K562 (cell line): ENCODE measurements at places on chromosomes 6 and 20. TPM values are rescaled to one million over a fixed set of nuclear protein-coding genes. Genes with fewer than 3 reads are reported as not detected.

LY6G5C gene
- 0.60 and 0.74 TPM in 2 replicates for total RNA-seq

STX7 gene
- 24.8 and 25.3 TPM in 2 replicates for total RNA-seq

RAMACL gene
- total RNA-seq, result 0.11 TPM in 1 of 2 replicates, not detected in the other

GPR6 gene
- not detected in 2 replicates for total RNA-seq

DEF6 gene
- 30.9 and 37.8 TPM in 2 replicates for total RNA-seq

FAM209B gene
- total RNA-seq, result not detected in 2 replicates
